WERI-Rb-1 (cell line): ENCODE measurements at places on chromosomes 3 and 15.

DNA sequence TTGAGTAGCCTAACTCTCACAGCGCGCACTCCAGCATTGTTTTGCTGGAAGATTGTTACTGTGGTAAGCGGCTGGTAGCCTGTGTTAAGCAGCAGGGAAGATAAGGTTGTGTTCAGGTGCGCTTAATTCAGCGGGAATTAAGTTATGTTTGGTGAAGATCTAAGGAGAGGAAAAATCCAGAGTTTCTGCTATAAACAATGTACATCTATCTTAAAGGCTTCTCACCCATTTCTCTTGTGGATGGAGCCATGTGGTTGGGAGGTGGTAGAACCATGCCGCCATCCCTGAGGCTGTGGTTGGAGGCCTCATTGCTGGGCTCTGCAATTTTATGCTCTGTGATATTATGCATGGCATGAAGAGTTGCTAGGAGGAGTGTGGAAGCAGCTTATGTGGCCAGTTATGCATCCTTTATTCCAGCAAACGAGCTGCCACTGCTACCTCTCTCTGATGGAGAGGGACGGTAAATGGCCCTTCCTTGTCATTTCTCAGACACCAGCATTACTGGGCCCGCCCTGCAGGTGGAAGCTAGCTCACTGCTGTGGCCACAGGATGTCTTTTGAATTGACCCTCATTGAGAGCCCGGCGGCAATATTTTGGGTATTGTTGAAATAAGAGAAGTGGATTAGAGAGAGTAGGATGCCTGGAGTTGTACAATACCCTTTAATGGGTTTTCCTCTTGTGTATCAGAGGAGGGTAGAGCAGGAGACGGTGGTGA is 1.3 kb downstream of the MINAR1 start:
- no peak for DNase-seq

DNA sequence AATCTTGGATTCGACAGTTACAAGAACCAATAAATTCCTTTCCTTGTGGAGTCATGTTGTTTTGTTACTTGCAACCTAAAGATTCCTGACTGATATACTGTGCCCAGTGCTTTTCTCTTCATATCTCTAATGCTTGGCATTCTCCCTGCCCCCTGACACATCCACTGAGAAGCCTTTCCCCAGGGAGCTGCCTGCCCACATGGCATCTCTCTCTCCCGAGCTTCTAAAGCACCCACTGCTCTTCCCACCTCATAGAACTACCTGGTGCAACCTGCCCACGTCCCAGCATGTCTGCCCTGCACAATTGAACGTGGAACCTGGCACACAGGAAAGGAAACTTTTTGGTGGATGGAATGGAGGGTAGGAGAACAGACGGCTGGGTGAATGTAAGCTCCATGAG is 6.8 kb downstream of the CYP8B1 start:
- DNase-seq = no peak

DNA sequence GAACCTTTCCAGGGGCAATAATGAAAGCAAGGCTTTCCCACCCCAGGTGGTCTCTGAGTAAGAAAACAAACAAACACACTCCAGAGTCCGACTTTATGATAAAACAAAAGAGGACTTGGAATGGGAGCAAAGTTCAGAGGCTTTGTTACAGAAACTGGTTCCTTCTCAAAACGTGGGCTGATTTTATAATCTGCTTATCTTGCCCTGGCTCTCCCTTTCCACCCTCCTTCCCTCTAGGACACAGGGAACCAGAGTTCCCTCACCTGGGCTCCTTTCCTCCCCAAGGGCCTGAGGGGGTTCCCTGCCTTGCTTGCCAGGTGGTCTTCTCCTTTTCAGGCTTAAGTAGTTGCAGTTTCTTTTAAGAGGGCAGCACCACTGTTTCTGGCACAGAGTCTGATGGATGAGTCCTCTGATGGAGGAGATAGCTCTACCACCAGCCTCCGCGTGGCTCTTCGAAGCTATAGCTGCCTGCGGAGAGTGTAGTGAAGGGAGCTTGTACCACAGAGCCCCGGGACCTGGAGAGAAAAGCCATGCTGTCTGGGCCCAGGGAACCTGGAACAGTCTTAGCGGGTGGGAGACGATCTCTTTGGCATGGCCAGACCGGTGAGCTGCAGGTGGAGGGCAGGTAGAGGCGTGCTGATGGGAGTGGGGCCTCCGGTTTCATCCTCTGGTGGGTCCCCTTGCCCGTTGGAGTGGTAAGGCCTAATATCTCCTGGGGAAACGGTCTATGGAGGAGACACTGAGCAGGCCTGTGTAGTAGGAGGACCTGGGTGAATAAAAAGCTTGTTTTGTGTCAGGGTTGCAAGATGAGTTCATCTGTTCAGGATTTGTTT is 68.7 kb downstream of the SMAD6 start:
- DNase-seq = no peak

GRCh38 chr3:136067211-136067610 is 101.7 kb downstream of the PPP2R3A start:
- no peak for DNase-seq
